ENCODE measurements at places on chromosomes 2 and 18. TPM values are rescaled to one million over a fixed set of nuclear protein-coding genes. Genes with fewer than 3 reads are reported as not detected.

Gene HAAO
- 0.86 TPM for total RNA-seq

Gene CRYBA2
- not detected for total RNA-seq

Gene INO80D
- 30.3 TPM for total RNA-seq

Gene LIMS4
- 0.12 TPM for total RNA-seq

GRCh38 chr2:6657855-6658254 lies 207.9 kb downstream of the CMPK2 start:
- H3K4me1 ChIP-seq = no peaks in the 10 kb centered on the region
- H3K27ac ChIP-seq = no peak overlapping the region
- no peaks in the 10 kb centered on the region for H3K27me3 ChIP-seq
- no peak for DNase-seq
- no peak overlapping the region for H3K4me3 ChIP-seq

DNA sequence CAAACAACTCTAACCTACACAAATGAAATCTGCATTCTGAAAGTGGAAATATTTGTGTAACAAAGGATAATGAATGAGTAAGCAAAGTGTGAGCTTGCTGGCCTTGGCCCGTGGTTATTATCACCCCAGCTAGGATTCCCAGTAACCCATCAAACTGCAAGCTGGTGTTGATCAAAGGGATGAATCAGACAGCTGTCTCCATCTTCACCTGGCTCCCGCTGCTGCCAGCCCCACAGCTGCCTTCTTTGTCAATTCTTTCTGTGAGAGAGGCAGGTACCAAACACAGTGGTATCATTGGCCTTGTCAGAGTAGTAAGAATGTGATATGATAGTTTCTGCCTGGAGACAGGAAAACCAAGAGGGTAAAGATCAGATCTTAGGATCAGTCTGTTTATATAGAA lies 25.2 kb upstream of the RGPD4 start:
- no peak overlapping the region for H3K27ac ChIP-seq
- no peak for DNase-seq
- H3K4me1 ChIP-seq = no peaks in the 10 kb centered on the region
- no peak overlapping the region for H3K4me3 ChIP-seq

GRCh38 chr2:199606193-199606780 lies 148.5 kb upstream of the SATB2 start:
- H3K4me3 ChIP-seq = no peak overlapping the region
- peaks cover 25% of the 10 kb centered on the region for H3K27me3 ChIP-seq
- DNase-seq = no peak

DNA sequence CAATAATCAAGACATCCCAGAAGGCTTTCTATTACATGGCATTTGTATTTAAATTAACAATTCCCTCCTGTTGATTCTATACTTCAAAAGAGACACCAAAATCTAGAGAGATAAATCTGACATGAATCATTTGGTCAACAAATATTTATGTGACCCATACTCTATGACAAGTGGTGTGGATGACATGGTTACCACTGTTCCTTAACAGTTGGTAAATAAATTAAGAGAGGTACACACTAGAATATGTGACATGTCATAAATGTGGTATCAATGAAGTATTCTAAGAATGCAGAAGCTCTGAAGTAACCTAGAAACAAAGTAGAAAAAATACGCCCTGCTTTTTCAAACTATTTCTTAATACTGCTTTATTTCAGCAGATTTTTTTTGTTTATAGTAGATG lies 255.4 kb downstream of the EXOC6B start:
- peaks cover 4% of the 10 kb centered on the region for H3K27me3 ChIP-seq
- no peaks in the 10 kb centered on the region for H3K4me1 ChIP-seq
- H3K4me3 ChIP-seq = no peak overlapping the region
- no peaks in the 10 kb centered on the region for H3K36me3 ChIP-seq

GRCh38 chr2:121095257-121096080 lies 189.5 kb downstream of the TFCP2L1 start:
- H3K4me3 ChIP-seq = no peak overlapping the region
- no peak for DNase-seq
- no peaks in the 10 kb centered on the region for H3K36me3 ChIP-seq
- peaks cover 4% of the 10 kb centered on the region for H3K27me3 ChIP-seq

Data from activated T-helper 1 cell treated with anti-CD3 and anti-CD28 coated beads, Interleukin-12 subunit alpha, Interleukin-12 subunit beta, Interleukin-2, Interleukin-4 antibody, amounts not matched to agents 30 ng/mL and 10 ng/mL and 1 ng/mL, durations not matched to agents 14 hours and 24 hours and 36 hours (primary cell).